ENCODE measurements at places on chromosomes 16 and 17.

- DNase-seq, result no peak
Measured at GRCh38 chr17:81841866-81842265, 7.0 kb upstream of the PPP1R27 start.

DNA sequence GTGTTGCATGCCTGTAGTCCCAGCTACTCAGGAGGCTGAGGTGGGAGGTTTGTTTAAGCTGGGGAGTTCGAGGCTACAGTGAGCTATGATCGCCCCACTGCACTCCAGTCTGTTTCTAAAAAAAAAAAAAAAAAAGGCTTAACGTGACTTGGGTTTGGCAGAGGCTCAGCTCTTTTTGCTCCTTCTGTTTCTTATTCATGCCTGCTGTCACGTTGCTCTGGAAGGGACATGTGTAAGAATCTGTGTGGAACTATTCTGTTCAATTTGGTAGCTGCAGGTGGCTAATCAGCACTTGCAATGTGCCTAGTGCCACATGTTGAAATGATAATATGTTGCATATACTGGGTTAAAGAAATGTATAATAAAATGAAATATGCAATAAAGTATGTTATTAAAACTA lies 20.9 kb upstream of the SYT17 start:
- no peak for DNase-seq

GRCh38 chr17:8928347-8928746 lies 37.2 kb downstream of the PIK3R5 start:
- DNase-seq, result no peak

GRCh38 chr16:29738514-29738913 lies 7.3 kb downstream of the C16orf54 start:
- peak; percentile 46 for DNase-seq

GRCh38 chr16:783404-784161 lies 4.6 kb downstream of the RPUSD1 start:
- DNase-seq, result no peak

- DNase-seq, result no peak
Measured at GRCh38 chr17:73465953-73466230, 154.1 kb upstream of the CDC42EP4 start.

- DNase-seq, result peak; percentile 3
Measured at GRCh38 chr16:71467810-71468209, 5.8 kb upstream of the ZNF23 start.

DNA sequence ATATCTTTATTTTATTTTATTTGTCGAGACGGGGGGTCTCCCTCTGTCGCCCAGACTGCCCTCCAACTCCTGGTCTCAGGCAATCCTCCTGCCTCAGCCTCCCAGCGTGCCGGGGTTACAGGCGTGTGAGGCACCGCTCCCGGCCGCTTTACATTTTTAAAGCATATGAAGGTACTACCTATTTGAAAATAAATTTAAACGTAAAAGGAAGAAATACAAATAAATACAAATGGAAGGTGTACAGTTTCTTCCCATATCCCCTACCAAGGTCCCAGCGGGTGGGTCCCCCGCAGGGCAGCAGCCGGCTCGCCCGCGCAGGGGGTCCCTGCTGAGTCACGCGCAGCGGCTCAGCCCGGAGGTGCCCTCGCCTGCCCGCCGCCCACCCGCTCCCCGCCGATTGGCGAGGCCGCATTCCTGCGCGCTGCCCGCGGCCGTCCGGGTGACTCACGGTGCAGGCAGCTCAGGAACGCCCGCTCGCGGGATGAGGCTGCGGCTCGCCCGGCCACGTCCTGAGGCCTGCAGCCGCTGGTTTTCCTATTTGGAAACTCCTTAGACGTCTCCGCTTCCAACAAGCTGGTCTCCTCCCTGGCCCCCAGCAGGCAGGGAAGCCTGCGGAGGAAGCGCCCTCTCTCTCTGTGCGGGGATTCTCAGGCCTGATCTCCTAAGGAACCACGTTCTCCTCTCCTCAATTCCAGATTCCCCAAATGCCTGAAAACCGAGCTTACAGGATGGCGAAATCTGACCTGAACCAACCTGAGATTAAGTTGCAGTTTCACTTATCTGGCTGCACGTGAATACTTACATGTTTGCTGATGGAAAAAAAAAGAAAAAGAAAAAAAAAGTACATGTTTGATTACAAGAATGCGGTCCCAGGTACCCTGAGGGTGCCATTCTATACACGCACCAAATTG lies 54.8 kb upstream of the MAP3K14 start:
- DNase-seq, result no peak

- DNase-seq, result no peak
Measured at GRCh38 chr17:17182598-17183136, 23.5 kb downstream of the PLD6 start.

- no peak for DNase-seq
Measured at GRCh38 chr16:11210260-11210659, 45.7 kb downstream of the SOCS1 start.

- peak; percentile 65 for DNase-seq
Measured at GRCh38 chr16:85416228-85417109, 196.7 kb upstream of the GSE1 start.

- DNase-seq, result no peak
Measured at GRCh38 chr16:79845734-79846135, 245.2 kb upstream of the MAF start.

- DNase-seq, result no peak
Measured at GRCh38 chr16:12341966-12342365, 365.4 kb downstream of the SNX29 start.

GRCh38 chr16:13939821-13940220 lies 19.9 kb downstream of the ERCC4 start:
- DNase-seq, result no peak

GRCh38 chr17:41522301-41523224 lies 3.9 kb upstream of the KRT15 start:
- no peak for DNase-seq

GRCh38 chr16:70759666-70760065 lies 41.3 kb downstream of the VAC14 start:
- no peak for DNase-seq

GRCh38 chr16:28876019-28876659 lies 2.1 kb upstream of the ATP2A1 start:
- DNase-seq, result no peak

DNA sequence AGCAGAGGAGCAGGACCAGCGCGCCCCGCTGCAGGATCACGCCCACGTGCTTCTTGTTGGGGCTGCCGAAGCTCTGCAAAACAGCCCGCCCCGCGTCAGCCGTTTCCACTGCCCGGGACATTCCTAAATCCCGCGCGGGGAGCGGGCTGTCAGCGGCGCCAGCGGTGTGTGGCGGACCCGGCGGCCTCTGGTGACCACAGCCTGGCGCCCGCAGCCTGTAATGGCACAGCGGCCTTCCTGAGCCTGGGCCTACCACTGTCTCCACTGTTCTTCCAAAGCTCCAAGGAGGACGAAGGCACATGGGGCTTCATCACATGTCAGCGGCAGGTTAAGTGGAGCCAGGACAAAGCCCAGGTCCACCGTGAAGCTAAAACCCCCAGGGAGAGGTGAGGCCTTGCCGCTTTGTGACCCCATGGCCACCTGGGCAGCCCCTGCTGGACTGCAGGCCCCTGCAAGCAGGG lies 2.5 kb downstream of the SLC47A2 start:
- DNase-seq, result no peak

DNA sequence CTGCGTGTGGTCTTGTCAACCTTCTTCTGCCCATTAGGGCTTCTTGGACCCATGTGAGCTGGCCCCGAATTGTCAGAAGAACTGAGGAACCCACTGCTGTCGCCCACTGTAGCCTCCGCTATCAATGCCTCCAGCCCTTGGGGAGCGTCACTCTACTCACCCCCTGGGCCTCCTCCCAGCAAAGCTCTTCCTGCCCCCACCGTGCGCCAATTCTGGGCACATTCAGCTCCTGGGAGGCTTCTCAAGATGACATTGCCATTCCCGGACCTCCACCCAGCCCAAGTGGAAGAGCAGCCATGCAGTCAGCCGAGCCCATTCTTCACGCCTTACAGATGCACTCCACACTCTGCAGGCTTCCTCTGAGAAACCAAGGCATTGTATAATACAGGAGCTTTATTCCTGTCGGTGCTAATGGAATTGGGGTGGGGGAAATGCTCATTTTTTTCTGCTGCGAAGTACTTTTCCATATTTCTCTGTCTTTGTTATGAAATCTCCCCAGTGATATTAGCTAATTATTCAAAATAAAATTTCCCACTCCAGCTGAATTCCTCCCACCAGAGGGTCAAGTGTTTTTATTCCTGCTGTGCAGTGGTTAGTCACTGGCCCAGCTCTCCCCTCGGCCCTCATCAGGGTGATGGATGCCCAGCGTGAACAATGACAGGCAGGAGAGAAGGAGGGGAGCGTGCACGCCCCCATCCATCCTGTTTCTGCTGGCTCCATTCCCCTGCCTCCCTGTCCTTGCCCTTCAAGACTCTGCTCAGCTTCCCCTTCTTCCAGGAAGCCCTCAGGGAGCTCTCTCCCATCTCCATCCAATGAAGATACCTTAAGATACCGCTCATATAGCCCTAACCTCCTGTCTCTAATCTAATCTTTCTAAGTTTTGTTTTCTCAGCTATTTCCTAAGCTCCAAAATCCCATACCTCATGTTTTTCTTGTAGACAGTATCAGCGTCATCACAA lies 87.7 kb downstream of the C16orf95 start:
- DNase-seq, result no peak

- no peak for DNase-seq
Measured at GRCh38 chr16:47604306-47604705, 143.2 kb downstream of the PHKB start.

GRCh38 chr16:19760356-19761060 lies 42.4 kb downstream of the IQCK start:
- no peak for DNase-seq

- DNase-seq, result no peak
Measured at GRCh38 chr16:67804853-67805542, 1.4 kb downstream of the RANBP10 start.

GRCh38 chr16:54318941-54319340 lies 32.4 kb upstream of the IRX3 start:
- DNase-seq, result no peak

GRCh38 chr17:8614988-8615387 lies 15.5 kb downstream of the MYH10 start:
- DNase-seq, result no peak

- no peak for DNase-seq
Measured at GRCh38 chr17:38341035-38341721, 2.6 kb downstream of the GPR179 start.

DNA sequence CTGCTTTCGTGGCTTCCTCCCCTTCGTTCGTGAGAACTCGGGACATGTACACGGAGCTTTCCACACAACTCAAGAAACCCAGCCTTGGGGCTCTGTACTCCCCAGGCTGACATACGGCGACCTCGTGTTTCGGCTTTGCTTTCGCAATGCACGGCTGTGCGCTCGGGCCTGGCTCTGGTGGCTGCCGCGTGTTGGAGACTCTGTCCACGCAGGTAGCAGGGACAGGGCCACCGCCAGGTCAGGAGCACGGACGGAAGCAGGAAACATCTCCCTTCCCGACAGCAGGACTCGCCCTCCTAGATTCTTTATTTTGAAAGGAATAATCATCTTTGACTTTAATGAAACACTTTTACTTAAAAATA lies 17.3 kb downstream of the UTS2R start:
- DNase-seq, result no peak

GRCh38 chr16:55760310-55761001 lies 72.4 kb downstream of the CES1 start:
- DNase-seq, result no peak

- DNase-seq, result peak; percentile 59
Measured at GRCh38 chr17:46212634-46213435, 19.6 kb upstream of the KANSL1 start.

GRCh38 chr16:30858829-30859423 lies 35.0 kb downstream of the BCL7C start:
- DNase-seq, result no peak

DNA sequence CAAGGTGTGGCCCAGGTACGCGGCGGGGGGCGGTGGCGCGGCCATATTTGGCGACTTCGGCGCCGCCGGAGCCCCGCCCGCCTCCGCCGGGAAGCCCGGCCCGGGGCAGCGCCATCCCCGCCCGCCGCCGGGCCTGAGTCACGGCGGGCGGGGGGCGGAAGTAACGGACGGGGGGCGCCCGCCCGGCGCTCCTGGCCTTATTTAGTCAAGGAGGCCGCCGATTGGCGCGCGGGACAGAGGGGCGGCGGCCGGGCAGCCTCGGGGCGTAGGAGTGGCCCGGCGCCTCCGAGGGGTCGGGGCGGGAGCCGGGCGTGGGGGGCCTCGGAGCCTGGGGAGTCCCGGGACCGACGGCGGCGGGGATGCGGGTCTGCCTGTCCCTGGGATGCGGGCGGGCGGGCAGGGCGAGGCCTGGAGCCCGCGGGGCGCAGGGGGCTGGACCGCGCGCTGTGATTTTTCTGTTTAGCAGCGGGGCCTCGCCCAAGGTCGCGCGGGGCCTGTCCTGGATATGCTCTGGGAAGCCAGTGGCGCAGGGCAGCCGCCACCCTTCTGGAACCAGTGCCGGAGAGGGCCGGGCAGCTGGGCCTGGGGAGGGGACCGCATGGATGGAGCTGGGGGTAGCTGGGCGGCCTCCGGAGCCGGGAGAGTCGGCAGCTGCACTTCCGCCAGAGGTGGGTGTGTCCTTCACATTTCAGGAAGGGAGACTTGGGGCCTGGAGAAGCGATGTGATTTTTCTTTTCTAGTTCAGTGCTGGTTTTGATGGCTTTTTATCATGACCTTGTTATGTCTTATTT lies 2.3 kb upstream of the ACTG1 start:
- DNase-seq, result no peak

DNA sequence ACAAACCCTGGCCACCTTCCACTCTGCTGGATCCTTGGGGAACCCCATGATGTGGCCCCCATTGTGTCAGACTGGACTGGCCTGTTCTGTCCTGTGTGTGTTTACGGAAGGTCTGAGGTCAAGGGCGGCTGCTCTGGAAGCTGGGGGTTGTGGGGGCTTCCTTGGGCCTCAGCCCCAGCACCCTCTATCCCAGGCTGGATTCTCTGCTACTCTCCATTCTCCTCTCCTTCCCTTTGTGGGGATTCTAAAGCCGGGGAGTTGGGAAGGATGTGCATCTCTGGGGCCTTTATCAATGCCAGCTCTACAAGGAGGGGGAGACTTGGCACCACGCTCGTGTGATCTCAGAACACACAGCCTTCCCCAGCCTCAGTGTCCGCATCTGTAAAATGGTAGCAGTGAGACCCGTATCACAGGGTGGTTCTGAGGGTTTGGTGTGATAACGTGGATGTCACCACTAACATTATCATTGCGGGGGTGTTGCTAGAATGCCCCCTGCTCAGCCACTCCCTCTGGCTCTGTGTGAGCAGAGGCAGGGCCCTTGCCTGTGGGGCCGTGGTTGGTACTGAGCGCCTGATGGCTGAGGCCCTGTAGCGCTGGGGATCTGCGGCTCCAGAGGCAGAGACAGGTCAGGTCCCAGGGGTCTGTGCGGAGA lies 18.1 kb downstream of the ADGRG1 start:
- no peak for DNase-seq
